ENCODE measurements at places on chromosomes 12 and 14.

GRCh38 chr12:114684870-114685273, 897 bp upstream of the TBX3 start:
- no peak for DNase-seq

DNA sequence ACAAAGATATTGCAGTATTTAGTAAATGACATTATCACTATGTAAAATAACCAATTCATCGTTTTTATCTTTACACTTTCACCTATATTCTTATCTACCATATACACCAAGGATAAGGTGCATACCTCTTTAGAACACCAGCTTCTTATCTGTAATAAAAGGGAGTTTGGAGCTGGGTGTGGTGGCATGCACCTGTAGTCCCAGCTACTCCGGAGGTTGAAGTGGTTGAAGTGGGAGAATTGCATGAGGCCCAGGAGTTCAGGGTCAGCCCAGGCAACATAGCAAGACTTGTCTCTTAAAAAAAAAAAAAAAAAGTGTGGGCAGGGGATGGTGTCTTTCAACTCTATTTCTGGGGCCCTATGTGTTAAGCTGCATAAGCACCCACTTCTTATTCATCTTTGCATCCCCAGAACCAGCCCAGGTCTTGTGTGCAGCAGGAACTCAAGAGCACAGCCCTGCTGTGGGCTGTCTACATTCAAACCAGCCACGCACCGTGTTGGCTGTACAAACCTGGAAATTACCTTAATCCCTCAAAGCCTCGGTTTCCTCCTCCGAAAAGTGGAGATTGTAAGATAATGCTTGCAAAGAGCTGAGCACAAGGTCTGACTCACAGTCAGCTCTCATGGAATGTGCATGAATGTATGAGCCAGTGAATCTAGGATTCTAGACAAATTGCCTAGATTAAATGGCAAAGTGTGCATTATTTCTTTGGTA, 256.6 kb upstream of the FOXN3 start:
- DNase-seq = no peak

DNA sequence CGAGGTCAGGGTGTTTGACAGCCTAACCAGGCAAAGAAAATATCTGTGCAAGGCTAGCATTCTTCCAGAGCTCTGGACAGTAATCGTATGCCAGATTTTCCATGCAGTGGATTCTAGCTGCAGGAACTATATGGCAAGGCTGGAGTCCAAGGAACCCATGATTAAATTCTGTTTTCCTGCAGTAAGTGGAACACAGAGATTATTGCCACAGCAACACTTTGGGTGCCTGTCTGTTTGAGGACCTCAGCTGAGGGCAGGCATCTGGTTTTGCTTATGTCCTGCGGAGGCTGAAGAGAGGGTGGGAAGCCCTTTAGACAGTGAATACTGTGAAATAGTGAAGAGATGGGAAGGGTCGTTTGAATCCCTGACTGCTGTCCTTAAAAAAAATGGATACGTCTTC, 104.4 kb downstream of the DAD1 start:
- DNase-seq = no peak

- DNase-seq = peak; percentile 9
Measured at GRCh38 chr14:91377700-91378652, 39.6 kb downstream of the CCDC88C start.

DNA sequence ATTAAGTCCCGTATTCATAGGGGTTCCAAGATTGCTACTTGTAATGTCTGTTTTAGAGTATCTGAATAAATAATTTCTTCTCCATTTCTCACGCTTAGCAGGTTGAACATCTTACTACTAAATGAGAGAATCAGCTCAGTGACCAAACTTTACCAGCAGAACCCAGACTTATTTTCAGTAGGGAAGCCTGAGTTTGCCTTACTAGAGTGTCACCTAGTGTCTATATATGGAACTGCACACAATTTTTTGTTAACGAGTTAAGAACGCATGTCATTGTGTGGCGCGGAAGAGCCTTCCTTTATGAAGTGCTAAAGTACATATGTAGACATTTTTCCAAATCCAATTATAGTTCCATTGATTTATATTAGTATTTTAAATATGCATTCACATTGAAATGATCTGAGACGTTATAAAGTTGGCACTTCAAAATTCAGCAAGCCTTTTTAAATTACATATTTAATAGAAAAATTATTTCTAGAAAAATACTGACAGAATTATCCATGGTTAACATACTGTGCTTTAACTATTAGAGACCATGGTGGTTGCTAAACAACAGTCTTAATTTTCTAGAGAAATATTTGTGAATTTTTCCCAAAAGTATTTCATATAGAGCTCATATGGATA, 88.3 kb downstream of the RPS29 start:
- DNase-seq = peak; percentile 58

DNA sequence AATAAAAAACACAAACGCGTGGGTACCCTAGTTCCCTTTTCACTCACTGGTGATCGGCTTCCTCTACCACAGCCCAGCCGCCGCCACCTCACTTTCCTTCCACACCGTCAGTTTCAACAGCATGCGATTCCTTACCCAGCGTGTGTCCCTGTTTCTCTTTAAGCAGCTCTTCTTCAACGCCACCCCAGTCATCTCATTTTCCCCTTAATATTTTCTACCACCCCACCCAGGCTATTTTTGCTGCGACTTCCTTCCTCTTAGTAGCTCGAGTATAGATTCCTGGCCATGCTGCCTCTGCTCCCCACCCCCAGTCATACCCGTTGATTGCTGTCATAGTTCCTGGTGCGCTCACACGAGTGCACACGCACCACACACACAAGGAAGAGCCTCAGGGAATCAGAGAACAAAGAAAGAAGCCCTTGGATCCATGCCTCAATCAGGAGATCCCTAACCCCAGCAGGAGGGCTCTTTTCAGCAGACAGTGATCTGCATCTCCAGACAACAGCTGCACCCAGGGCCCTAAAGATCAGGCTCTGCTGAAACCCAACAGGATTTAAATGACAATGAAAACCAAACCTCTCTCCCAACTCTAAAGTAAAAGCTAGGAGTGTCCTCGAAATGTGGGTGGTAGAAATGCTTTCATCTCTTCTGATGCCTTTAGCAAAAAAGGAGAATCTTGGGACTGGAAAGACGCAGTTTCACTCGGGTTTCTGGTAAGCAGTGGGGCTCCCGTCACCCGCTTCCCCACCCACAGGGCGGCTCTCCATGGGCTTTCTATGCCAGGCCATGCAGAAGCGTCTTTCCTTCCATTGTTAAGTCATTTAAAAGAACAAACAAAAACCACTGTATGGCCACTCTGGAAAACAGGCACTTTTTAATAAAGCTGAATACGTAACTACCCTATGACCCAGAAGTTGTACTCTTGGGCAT, 23.8 kb downstream of the VPS37B start:
- DNase-seq = peak; percentile 97

Measured in NCI-H146 (cell line).